ENCODE measurements at places on chromosomes 6 and 20.

GRCh38 chr20:36098364-36098763, 56.2 kb upstream of the EPB41L1 start:
- DNase-seq, result peak; percentile 69

DNA sequence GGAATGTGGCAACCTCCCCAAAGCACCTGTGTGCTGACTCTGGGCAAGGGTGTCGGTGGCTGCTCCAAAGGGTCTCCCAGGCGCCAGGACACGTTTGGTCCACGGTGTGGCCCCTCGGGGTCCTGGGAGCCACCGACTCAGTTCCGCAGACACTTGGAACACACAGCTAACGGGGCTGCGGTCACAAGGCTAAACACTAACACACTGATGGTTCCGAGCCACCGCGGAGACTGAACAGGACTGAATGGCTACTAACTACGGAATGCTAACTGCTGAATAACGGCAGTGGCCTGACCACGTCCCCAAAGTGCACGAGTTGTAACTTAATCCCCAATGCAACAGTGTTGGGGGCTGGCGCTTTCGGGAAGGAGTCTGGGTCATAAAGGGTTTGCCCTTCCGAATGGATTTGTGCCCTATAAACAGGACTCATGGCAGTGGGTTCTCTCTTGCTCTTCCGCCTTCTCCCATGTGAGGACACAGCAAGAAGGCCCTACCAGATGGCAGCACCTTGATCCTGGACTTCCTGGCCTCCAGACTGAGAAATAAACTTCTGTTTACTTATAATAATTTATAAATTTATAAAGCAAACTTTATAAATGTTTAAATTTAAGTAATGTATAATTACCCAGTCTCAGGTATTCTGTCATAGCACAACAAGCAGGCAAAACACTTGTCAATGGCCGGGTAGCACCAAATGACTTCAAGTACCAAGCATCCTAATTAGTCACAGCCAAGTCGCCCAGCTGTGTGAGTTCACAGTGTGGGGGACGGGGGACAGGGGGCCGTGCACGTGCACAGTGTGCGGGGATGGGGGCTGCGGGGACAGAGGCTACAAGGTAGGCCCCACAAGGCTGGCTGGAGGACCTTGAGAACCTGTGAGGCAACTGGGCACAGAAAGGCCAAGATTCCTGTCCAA, 2.3 kb upstream of the EEF1A2 start:
- no peak for DNase-seq

GRCh38 chr6:165227644-165228329, 81.6 kb downstream of the C6orf118 start:
- peak; percentile 58 for DNase-seq

- DNase-seq, result no peak
Measured at GRCh38 chr6:41450581-41450980, 95.6 kb upstream of the FOXP4 start.

DNA sequence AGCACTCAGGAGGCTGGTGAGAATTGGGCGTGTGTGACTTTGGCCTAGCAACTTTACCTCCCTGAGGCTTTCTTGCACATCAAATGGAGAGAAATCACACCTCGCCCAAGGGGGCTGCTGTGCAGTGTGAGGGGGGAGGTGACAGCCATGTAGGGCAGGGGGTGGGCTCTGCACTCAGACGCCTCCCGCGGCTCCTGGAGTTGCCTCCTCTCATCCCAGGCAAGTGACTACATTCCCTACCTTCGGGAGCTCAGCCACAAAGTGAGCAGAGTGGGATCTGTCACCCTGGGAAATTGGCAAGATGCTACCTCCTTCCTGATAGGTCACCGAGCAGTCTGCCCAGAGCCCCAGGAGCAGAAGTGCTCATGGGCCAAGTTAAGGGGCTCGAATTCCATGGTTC, 56.0 kb downstream of the GCNT2 start:
- no peak for DNase-seq

- peak; percentile 59 for DNase-seq
Measured at GRCh38 chr20:47686545-47686944, 98.7 kb downstream of the SULF2 start.

DNA sequence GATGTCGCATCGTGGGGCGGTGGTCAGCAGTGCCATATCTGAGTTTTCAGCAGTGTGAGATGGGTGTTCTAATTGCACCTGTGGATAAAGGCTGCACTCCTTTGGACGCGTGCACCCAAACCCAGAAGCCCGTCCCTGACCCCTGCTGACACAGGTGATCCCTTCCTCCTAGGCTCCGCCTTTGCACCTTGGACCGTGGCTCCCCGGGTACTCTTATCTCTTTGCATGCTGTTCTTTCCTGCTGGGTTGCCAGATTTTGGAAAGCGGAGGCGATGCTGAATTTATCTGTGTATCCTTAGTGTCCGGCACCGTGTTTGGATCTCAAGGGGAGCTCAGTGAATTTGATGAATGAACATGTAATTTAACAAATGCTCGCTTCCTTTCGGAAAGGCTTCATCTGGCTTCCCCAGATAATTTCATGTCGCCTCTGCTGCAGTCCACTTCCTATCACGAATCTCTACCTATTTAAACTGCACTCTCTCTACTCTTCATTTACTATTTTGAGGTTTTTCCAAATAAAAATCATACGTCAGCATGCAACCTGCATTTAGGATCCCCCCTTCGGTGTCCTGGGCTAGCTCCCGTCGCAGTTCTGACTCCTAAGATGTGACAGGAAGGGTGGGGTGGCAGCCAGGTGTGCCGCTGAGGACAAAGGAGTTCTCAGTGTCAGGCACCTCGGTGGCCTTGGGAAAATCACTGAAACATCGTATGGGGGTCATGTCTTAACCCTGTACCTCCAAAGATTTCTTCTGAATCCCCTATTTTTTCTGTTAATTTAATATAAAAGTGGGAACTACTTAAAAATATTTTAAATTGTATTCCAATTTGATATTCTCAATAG, 753 bp upstream of the PERP start:
- no peak for DNase-seq

- DNase-seq, result no peak
Measured at GRCh38 chr6:15643542-15643941, 19.3 kb downstream of the DTNBP1 start.

GRCh38 chr6:62328607-62329006, 42.6 kb upstream of the KHDRBS2 start:
- no peak for DNase-seq

- no peak for DNase-seq
Measured at GRCh38 chr20:22127587-22127986, 422.1 kb downstream of the PAX1 start.

DNA sequence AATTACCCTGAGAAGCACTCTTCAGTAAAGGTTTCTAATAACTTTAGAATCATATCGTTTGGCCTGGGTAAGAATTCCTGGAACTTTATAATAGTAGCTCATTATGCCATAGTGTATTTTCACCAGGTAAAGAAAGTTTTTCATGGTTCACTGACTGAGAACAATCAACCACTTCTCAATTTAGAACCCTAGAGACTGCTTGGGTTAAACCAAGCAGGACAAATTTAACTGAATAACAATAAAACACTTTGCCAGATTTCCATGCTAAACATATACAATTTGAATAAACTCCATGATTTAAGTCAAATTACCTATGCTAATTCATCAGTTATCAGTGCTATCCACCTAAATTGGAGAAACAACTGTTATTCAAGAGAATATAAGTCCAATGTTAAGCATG, 99.4 kb downstream of the PLG start:
- no peak for DNase-seq

GRCh38 chr6:168428052-168428826, 12.7 kb upstream of the SMOC2 start:
- no peak for DNase-seq

DNA sequence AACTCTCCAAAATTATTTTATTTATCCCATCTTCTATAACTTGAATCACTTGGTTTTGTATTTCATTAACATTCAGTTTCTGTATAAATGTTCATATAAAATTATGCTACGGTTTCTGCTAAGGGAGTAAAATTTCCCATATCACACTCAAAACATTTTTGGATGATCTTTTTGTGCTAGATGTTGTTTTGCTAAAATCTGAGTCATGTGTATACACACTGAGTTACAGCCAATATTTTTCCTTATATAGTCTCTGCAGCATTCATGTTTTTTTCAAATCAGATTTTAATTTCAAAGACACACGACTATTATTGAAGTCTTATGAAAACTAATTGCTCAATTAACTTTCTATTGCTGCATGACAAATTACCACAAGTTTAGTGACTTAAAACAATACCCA, 54.3 kb upstream of the SLC2A12 start:
- DNase-seq, result no peak

GRCh38 chr20:9808166-9808565, 30.7 kb downstream of the PAK5 start:
- DNase-seq, result no peak

DNA sequence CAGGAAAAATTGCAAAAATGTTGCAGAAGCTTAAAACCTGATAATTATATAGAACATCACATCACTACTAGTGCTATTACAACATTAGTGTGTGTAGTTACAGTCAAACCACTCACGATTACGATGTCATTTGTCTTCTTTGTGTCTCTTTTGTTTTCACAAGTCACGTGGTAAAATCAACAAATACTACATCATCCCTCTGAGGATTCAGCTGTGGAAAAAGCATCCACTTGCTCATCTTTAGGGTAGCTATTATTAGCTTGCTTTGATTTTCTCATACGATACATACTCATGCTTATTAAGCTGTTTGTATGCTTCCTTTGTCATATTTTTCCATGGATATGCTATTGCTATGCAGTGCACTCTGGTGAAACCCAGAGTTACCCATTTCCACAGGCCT, 22.2 kb upstream of the ATXN1 start:
- DNase-seq, result peak; percentile 48

- DNase-seq, result no peak
Measured at GRCh38 chr6:37871616-37872372, 52.3 kb downstream of the ZFAND3 start.

DNA sequence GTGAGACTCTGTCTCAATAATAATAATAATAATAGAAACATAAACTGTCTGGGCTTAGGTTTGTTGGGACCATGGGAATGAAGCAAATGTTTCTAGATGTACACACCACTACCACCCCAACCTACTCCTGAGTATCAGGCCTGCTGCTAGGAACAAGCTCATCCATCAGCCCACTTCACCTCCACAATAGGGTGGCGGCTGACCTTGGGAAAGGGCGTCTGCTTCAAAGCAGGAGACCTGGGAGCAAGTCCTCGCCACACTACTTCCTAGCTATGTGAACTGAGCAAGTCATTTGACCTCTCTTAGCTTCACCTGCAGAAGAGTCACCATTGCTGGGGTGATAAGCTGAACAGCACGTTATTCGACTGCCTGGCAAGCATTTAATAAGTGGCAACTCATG, 3.1 kb upstream of the FOXP4 start:
- no peak for DNase-seq

DNA sequence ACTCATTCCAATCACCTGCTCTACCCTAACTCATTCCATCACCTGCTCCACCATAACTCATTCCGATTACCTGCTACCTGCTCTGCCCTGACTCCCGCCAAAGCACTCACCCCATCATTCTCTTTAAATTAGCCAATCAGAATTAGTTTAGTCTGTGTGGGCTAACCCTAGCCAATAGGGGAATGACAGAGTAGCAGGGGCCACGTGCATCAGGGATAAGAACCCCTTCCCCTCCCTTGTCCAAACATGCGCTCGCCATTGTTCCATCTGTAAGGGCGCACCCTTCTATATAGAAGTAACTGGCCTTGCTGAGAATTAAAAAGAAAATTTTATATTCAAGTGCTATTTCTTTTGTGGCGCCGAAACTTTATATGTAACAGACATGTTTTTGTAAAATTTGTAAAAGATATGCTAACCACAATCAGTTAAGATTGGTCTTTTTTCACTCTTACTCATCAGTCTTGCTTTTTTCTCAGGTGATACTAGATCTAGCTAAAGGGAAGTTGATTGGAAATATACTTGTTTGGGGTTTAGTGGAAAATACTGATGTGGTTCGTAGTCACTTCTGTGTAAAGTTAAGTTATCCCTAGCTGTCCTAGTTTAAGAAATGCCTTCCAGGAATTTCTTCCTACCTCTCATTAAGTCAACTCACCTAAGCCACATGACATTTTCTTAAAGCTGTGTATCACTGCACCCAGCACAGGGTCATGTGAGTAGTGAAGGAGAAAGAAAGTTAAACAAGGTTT, 16.5 kb downstream of the RTN4IP1 start:
- DNase-seq, result no peak

DNA sequence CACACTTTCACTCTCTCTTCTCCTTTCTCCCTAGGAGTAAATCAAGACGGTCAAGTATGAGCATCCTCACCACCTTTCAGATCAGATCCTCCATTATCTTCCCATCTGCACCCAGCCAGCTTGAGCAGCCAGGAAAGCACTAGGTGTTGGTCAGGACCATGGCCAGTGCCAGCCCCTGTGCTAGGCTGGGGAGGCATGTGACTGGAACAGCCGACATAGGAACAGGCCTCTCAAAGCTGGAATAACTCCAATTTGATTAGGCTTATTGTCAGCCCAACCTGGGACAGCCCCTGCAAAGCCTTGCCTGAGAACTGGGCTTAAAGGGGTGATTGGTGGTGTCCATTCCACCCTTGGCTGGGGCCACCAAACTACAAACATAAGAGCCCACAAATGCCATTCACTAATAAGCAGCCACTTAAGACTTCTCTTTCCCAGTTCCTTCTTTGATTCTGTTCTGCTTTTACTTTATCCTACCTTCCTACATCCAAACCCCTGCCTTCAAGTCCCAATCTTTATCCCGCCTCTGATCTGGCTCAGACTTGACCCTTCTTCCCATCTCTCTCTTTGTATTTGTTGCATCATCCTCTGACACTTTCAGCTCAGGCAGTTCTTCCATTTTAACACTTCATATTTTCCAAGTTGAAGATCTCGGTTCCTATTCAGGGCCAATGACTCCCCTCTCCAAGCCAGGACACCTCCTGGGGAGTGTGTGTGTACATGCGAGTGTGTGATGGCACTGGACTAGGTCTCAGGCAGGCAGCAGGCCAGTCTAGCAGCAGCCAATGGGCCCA, 4.5 kb upstream of the TREM2 start:
- peak; percentile 27 for DNase-seq

- DNase-seq, result no peak
Measured at GRCh38 chr6:26304213-26304796, 60.7 kb upstream of the BTN3A2 start.

DNA sequence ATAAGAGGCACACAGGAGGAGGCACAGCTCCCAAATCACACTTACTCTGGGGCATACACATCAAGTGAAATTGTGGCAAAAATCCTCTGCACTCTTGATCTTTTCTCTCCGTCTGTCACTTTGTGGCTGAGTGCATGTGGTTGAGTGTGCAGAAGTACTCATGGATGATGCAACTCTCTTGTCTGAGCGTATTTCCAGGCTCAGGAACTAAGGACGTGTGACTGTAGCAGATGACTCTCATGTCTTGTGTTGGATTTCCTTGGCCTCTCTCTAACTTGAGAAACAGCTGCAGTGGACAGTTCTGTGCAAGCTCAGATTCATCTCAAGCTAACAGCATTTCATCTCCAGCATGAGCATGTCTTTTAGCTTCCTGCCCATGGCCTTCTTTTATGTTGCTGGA, 245.4 kb upstream of the FLRT3 start:
- DNase-seq, result peak; percentile 44

DNA sequence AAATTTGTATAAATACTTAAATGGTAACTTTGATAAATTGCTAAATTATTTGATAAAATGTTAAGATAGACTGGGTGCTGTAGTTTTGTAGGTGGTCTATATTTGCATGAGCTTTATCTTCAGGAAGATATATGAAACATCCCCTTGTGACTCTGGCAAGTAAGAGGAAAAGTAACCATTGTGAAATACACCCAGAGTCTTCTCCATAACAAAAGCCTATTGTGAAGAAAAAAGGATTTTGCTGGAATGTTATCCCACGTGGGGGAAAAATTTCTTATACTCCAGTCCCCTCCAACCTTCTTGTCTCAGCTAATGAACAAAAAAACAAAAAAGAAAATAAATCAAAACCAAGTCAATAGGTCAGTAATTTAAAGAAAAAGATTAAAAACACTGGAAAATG, 600.7 kb downstream of the HDGFL1 start:
- DNase-seq, result no peak

- DNase-seq, result no peak
Measured at GRCh38 chr20:4413314-4414049, 308.2 kb upstream of the PRND start.
